A549 treated with CpdA at 1 μM for 4 hours (cell line): ENCODE measurements at places on chromosomes 5 and 9. TPM values are rescaled to one million over a fixed set of nuclear protein-coding genes. Genes with fewer than 3 reads are reported as not detected.

The C5orf58 gene
- total RNA-seq: not detected in 5 replicates

The CSF1R gene
- total RNA-seq: 0.07 to 0.23 TPM (median 0.15 TPM) in 4 of 5 replicates, not detected in the other

The GLRA1 gene
- not detected in 5 replicates for total RNA-seq

The SH3TC2 gene
- 0.23 to 0.87 TPM (median 0.43 TPM) in 5 replicates for total RNA-seq

The NMUR2 gene
- total RNA-seq: 0.03 to 0.06 TPM (median 0.06 TPM) in 3 of 5 replicates, not detected in the others

The BSPRY gene
- total RNA-seq: 0.06 to 0.12 TPM (median 0.07 TPM) in 3 of 5 replicates, not detected in the others

The MAPK9 gene
- total RNA-seq: 29.0 to 41.6 TPM (median 38.3 TPM) in 5 replicates

The GRK6 gene
- 19.5 to 27.2 TPM (median 23.5 TPM) in 5 replicates for total RNA-seq

The PKD2L2 gene
- total RNA-seq: 0.03 to 0.26 TPM (median 0.05 TPM) in 3 of 5 replicates, not detected in the others

The GAPT gene
- total RNA-seq: not detected in 5 replicates

The TCF7 gene
- 15.5 to 19.9 TPM (median 17.7 TPM) in 5 replicates for total RNA-seq

The WDR38 gene
- 0.12 to 0.17 TPM (median 0.14 TPM) in 3 of 5 replicates, not detected in the others for total RNA-seq

The PAEP gene
- 0.14 to 0.27 TPM (median 0.21 TPM) in 3 of 5 replicates, not detected in the others for total RNA-seq

The NR5A1 gene
- total RNA-seq: 0.08 TPM in 1 of 5 replicates, not detected in the others

The FOXD4L3 gene
- total RNA-seq: 0.06 to 0.24 TPM (median 0.14 TPM) in 3 of 5 replicates, not detected in the others

The KLF4 gene
- 12.2 to 19.3 TPM (median 13.4 TPM) in 5 replicates for total RNA-seq

The DDX46 gene
- total RNA-seq: 54.1 to 88.9 TPM (median 66.1 TPM) in 5 replicates

The GFRA3 gene
- total RNA-seq: 0.06 to 0.08 TPM in 2 of 5 replicates, not detected in the others

The P4HA2 gene
- total RNA-seq: 35.8 to 44.3 TPM (median 42.4 TPM) in 5 replicates

The SLC1A3 gene
- not detected in 5 replicates for total RNA-seq

The BTNL8 gene
- not detected in 5 replicates for total RNA-seq

The SPINK13 gene
- not detected in 5 replicates for total RNA-seq

The TSSK1B gene
- total RNA-seq: not detected in 5 replicates

The PHF24 gene
- total RNA-seq: 0.06 to 0.26 TPM (median 0.16 TPM) in 5 replicates

The SERF1A gene
- 0.74 to 2.3 TPM (median 1.3 TPM) in 5 replicates for total RNA-seq

The GABRA1 gene
- not detected in 5 replicates for total RNA-seq

The SAXO1 gene
- total RNA-seq: not detected in 5 replicates

The NR6A1 gene
- 1.0 to 2.2 TPM (median 1.7 TPM) in 5 replicates for total RNA-seq

The UBLCP1 gene
- 32.1 to 38.6 TPM (median 33.1 TPM) in 5 replicates for total RNA-seq

The ATP10B gene
- total RNA-seq: not detected in 5 replicates

The C9orf153 gene
- total RNA-seq: 0.27 to 0.37 TPM (median 0.27 TPM) in 3 of 5 replicates, not detected in the others

The PCDHB10 gene
- total RNA-seq: 0.03 to 0.06 TPM in 2 of 5 replicates, not detected in the others

The DBN1 gene
- total RNA-seq: 54.2 to 72.8 TPM (median 63.0 TPM) in 5 replicates
